ENCODE measurements at places on chromosomes 6 and 20. TPM values are rescaled to one million over a fixed set of nuclear protein-coding genes. Genes with fewer than 3 reads are reported as not detected.

Gene NFATC2
- total RNA-seq: 41.1 TPM

Gene SNAI1
- not detected for total RNA-seq

Gene GHRH
- total RNA-seq: not detected

Gene SPATS1
- total RNA-seq: not detected

Gene TMEM74B
- 0.89 TPM for total RNA-seq

Gene SLC17A2
- not detected for total RNA-seq

Gene MMS22L
- 40.9 TPM for total RNA-seq

Gene GATA5
- total RNA-seq: not detected

Gene RWDD2A
- total RNA-seq: 1.7 TPM

Gene BTN1A1
- total RNA-seq: not detected

Gene GSTA1
- total RNA-seq: not detected

Gene SLC22A23
- 0.45 TPM for total RNA-seq

Gene SLC13A3
- total RNA-seq: not detected

Gene WFDC8
- total RNA-seq: not detected

Gene CST4
- total RNA-seq: not detected

Gene CRNKL1
- 16.2 TPM for total RNA-seq

Gene C20orf141
- total RNA-seq: not detected

Gene TRIM15
- total RNA-seq: not detected

Gene HSP90AB1
- 1,822 TPM for total RNA-seq

Gene ZFAND3
- total RNA-seq: 32.0 TPM

Gene MCHR2
- not detected for total RNA-seq

Gene C4B
- 6.1 TPM for total RNA-seq

Gene MUCL3
- total RNA-seq: not detected

Gene CD40
- 1.5 TPM for total RNA-seq

Gene KIF6
- total RNA-seq: not detected

Gene CALHM6
- 18.9 TPM for total RNA-seq

Gene SLC17A3
- total RNA-seq: 0.21 TPM

Data from activated T-helper 17 cell treated with anti-CD3 and anti-CD28 coated beads, Interleukin-2, amount 50 U/mL, for 72 hours (primary cell).